KG1 (cell line): ENCODE measurements at places on chromosomes 2 and 18.

DNA sequence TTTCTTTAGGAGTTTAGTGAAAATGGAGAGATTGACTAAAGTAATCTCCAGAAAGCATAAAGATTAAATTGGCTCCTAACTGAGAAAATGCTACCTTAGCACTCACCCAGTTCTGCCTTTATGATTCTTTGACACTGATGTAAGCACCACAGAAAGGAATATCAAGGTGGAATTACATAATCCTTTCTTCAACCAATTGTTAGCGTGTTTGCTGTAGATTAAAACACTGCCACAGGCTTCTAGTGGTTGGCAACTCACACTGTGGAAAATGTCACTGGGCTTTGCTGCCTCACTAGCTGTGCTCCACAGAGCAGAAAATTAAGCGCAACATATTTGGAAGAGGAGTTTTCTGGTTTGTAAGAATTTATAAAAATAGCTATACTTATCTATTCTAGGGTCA lies 104.1 kb downstream of the DLGAP1 start:
- no peak for DNase-seq

DNA sequence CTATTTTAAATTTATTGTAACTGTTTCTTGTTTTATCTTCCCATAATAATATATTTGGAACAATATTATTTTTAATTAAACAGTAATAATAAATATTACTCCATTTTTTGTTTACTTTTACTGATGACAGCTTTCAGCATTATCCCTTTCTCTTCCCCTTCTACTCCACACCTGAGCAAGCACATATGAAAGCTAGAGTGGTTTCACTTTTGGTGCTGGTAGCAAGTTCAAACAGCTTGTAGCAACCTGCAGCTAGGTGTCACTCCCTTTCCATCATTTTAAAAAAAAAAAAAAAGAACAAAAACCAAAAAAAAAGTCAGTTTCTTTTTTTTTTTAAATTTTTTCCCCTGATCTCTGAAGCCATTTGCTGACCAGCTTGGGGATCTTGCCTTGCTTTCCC lies 801.8 kb downstream of the CCDC85A start:
- DNase-seq, result no peak

GRCh38 chr2:45944074-45944473 lies 292.6 kb downstream of the PRKCE start:
- DNase-seq, result no peak

DNA sequence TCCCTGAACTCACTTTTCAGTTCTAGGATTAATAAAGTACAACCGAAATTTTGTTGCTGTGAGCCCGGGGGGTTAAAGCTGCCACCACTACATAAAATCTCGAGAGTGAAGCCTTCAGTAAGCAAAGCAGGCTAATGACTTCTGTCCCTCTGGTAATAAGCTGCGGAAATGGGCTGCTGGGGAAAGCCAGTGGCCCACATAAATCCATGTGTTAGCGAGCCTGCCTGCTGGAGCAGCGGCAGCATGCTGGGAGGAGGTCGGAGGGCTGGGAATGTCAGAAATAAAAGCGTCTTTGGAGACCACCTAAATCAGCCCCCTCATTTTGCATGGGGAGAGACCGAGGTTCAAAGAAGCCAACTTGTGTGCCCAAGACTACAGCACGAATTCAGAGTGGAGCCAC lies 371.7 kb downstream of the TNS1 start:
- no peak for DNase-seq

DNA sequence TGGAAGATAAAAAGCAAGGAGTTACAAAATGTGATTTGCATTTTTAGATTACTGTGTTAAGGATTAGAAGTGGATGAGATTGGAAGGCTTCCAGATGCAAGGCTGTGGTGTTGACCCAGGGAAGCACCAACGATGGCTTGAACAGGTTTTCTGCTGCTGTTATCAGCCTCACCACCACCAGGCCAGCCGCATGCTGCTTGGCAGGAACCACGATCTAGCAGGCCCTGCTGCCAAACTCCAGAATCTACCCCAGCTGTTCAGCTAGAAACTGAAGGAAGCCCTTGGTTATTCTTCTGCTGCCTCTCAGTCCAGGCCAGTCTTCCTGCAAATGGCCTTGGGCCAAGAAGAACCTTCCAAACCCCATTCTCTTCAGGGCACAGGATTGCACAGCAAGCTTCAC lies 133.9 kb downstream of the MTCL1 start:
- no peak for DNase-seq

GRCh38 chr2:1521878-1522830 lies 108.9 kb downstream of the TPO start:
- DNase-seq, result no peak

DNA sequence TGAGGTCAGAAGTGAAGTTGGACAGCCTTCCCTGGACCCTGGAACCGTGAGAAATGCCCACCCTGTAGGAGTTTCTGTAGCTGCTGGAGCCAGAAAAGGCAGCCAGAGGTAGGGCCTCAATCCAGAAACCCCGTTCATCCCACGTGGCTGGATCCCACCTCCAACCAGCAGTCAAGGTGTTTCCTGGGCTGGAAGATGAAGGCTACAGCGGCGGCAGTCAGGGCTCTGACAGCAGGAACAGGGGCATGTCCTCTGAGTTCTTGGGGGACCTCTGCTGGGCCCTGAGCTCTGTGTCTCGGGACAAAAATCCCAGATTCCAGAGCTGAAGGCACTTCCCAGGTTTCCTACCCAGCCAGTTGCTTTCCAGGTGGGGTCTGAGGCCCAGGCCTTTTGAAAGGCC lies 218.2 kb downstream of the KLHL29 start:
- no peak for DNase-seq

DNA sequence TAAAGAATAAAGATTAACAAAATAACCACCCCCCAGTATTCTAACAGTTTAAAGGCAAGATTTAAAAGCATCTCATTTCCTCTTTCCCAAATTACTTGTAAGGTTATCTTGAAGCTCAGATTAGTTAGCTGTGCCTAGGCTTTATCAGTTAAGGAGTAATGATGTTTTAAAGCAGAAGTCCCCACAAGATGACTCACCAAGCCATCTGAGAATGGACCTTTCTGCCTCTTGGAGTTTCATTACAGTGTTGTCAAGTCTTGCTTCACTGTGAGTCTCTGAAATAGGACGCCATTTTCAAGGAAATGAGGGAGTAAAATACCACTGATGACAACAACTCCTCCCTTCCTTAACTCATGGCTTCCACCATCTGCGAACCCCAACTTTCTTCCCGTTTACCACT lies 35.9 kb downstream of the ZNF385B start:
- no peak for DNase-seq

DNA sequence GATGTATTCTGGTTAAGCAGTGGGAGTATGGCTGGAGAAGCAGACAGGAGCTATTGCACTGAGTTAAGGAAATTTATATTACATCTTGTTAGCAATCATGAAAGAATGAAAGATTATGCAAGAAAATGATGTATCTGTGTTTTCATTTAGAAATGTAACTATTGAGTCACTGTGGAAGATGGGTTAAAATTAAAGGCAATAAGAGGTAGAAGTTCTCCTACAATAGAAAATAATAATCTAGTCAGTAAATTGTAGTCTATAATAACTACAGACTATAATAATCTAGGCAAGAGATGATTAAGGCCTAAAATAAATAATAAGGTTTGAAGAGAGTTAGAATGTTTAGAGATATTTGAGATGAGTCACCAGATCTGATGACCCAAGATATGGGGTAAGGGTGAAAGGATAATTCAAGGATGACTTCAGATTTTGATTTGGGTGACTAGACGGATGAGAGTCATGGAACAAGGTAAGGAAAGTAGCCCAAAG lies 371.9 kb upstream of the KCNH7 start:
- no peak for DNase-seq

DNA sequence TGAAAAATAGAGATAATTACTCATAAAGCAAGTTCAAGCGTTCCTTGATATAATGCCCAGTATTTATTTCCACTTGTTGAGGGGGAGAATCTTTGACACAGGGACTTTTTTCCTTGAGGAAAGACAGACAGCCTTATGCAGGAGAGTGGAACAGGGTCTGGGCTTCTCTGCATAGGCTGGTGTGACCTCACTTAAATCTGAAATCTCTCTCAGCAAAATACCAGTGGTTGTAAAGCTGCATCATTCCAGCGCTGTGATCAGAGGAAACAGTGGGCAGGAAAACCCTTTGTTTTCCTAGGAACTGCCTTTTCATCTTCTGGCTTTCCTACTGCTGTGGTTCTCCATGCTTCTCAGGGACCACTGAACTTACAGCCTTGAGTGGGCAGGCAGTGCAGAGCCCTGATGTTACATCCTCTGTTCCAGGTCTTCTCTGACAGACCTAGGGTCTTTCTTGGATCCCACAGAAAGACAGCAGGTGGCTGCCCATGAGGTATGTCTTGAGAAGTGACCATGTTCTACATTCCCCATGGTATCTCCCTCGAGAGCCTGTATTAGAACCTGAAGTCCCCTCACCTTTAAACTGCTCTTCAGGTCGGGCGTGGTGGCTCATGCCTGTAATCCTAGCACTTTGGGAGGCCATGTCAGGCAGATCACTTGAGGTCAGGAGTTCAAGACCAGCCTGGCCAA lies 17.6 kb upstream of the MAP4K4 start:
- DNase-seq, result no peak

- DNase-seq, result no peak
Measured at GRCh38 chr2:24734741-24735140, 58.5 kb downstream of the PTRHD1 start.

DNA sequence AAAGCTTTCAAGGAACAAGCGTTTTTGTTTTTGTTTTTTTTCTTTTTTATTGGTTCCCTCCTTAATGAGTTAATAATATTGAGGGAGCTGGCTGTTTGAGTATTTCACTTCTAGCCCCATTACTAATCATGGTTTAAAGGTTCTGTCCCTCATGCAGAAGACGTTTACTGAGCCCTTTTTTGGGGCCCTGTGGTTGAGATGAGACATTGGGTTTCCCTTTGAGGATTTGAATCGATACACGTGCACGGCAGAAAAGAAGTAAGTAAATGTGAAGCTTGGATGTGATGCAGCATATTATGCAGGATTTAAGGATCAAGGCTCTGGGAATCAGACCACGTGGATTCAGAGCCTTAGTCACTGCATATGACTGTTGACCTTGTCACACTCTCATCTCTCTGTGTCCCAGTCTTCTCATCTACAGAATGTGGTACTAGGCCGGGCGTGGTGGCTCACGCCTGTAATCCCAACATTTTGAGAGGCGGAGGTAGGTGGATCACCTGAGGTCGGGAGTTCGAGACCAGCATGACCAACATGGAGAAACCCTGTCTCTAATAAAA lies 1.0 kb upstream of the CHST10 start:
- no peak for DNase-seq

DNA sequence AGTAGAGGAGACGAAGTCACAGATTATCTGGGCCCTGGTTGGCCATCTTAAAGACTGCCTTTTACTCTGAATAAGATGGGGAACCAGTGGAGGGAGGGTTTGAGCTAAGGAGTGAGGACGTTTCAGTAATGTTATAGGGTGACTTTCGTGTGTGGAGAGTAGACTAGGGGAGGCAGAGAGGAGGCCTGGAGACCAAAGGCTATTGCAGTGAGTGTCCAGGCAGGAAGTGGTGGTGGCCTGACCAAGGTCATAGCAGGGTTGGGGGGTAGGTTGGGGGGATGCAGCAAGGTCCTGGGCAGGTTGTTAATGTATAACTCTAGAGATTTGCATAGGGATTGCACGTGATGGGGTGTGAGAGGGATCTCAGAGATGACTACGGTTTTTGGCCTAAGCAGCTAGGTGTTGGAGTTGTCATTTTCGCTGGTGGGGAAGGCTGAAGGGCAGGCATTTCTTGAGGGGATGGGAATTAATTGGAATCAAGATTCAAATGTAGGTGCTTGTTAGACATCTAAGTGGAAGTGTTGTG lies 4.9 kb downstream of the CEP192 start:
- no peak for DNase-seq

GRCh38 chr2:1750270-1750932 lies 6.1 kb upstream of the PXDN start:
- DNase-seq, result no peak

DNA sequence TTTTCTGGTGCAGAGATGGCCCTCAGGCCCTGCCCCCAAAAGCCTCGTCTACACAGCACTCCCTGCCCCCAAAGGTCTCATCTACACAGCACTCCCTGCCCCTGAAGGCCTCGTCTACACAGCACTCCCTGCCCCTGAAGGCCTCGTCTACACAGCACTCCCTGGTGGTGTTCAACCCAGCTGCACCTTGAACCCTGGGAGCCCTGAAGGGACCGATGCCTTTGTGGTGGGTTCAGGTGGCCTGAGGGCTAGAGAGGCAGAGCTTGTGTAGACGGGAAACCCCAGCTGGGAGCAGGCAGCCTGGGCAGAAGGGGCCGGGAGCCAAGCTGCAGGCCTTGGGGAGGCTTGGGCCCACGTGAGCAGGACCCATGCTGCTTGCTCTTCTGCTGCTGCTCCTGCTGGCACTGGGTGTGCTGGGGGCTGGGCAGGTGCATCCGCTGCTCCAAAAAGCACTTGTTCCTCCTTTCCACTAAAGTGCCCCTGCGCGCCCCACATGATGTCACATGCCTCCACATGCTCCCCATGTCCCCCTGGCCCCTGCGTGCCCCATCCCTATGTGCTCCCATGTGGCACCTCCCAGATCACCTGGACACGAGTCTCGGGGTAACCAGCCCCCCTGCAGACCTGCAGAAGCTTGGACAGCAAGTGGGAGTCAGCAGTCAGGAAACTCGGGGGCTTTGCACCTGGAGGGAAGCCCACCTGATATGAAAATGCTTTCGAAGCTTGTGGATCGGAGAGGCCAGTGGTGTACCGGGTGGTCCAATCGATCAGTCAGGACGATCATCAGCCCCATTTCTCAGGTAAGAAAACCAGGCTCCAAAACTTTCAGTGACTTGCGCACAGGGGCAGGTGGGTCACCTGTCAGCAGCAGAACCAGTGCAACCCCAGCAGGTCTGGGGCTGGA lies 94.9 kb upstream of the CTDP1 start:
- no peak for DNase-seq

- DNase-seq, result no peak
Measured at GRCh38 chr2:174014699-174015070, 49.5 kb upstream of the SP3 start.

- DNase-seq, result no peak
Measured at GRCh38 chr2:224925810-224926100, 116.5 kb downstream of the DOCK10 start.

- no peak for DNase-seq
Measured at GRCh38 chr18:51617167-51617566, 419.7 kb upstream of the MEX3C start.

GRCh38 chr18:3248062-3248657 lies 559 bp downstream of the MYL12A start:
- no peak for DNase-seq

DNA sequence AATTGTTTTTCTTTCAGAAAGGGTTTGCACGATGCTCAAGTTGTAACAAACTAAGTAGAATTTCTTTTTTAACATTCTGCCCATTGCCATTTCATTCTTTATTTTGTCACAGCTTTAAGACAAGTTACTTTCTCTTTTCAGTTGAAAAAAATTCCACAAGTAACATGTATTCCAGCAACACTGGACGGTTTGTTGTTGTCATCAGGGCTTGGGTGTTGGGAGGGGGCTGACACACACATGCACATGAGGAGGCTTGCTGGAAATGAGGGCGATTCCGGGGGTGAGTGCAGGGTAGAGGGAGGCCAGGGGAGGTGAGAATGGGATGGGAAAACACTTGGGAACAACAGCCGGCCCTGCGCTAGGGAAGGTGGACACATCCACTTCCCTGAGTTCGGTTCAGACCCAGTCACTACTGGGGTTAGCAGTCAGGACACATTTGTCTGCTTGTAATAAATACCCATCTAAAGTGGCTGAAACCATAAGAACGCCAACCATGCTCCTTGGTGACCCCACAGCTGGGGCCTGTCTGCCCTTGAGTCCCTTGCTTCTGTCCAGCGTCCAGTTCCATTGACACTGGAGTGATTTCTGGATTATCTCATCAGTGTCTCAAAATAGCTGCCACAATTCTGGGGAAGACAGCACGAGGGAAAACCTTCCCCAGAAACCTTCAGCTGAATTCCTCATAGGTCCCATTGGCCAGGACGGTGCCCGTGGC lies 141.8 kb upstream of the BCL2L11 start:
- DNase-seq, result no peak
